ENCODE measurements at places on chromosomes 5 and 9. TPM values are rescaled to one million over a fixed set of nuclear protein-coding genes. Genes with fewer than 3 reads are reported as not detected.

DNA sequence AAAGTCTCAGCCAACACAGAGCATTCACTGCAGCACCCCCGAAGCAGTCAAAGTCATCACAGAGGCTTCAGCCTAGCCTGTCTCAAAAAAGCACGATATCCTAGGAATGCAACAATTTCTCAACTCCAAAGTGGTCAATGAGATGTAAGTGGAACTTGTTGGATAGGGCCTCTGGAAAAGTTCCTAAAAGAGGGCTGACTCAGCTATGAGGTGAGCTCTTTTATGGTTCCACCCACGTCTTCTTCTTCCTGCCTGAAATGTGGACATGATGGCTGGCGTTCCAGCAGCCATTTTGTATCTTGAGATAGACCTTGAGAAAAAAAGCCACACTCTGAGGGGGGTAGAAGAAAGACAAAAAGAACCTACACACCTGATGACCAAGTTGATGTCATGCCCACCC, 32.5 kb upstream of the TRIO start:
- DNase-seq, result no peak

DNA sequence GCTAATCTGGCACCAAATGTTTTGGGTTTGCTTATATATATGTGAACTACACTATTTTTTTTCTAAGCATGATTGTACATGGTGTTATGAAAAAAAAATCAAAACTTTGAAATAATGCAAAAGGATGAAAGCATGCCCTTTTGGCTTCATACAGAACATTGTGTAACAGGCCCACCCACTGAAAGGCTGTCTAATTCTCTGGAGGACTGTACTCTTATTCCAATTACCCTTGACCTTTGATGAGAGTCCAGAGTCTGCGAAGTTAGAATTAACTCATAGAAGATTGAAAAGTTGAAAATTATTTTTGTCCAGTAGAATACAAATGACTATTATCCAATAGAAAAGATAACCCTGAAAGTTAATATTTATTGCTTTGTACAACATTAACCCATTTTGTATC, 117.4 kb downstream of the ADAMTS12 start:
- no peak for DNase-seq

DNA sequence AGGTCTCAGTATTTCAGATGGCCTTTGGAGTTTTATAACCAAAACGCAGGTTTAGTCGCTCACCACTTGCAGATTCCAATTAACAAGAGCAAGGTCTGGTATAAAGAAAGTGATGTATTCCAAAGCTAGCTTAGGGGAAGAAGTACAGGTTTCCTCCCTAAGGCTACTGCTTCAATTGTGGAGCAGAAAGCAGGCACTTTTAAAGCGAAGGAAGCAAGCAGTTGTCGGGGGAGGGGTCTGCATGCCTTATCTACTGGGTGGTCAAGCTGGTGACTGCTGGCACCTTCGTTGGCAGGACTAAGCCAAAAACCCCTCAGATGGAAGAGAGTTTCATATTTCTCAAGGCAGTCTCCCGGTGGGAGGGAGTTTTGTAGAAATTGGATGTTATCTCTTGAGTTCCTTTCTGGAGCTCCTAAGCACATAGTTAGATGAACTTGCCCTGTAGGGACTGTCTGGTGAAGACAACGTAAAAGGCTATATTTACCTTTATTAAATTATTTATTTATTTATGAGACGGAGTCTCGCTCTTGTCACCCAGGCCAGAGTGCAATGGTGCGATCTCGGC, 1.6 kb upstream of the TMEM245 start:
- DNase-seq, result no peak

The PCDHA1 gene
- polyA plus RNA-seq, result not detected

The IL4 gene
- not detected for polyA plus RNA-seq

DNA sequence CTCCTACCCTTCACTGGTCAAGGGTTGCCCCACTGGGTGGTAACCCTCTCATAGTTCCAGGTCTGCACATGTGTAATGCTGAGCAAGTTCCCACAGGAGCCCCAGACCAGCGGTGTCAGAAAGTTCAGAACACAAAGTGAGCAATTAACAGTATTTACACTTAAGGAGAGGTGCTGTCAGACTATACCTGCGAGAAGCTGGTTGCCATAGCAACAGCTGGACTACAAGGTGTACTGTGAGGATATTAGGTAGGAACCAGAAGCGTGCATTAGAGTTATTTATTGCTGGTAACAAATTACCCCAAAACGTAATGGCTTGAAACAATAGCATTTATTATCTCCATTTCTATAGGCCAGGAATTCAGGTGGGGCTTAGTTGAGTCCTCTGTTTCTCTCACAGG, 317.0 kb upstream of the RPS23 start:
- no peak for DNase-seq

DNA sequence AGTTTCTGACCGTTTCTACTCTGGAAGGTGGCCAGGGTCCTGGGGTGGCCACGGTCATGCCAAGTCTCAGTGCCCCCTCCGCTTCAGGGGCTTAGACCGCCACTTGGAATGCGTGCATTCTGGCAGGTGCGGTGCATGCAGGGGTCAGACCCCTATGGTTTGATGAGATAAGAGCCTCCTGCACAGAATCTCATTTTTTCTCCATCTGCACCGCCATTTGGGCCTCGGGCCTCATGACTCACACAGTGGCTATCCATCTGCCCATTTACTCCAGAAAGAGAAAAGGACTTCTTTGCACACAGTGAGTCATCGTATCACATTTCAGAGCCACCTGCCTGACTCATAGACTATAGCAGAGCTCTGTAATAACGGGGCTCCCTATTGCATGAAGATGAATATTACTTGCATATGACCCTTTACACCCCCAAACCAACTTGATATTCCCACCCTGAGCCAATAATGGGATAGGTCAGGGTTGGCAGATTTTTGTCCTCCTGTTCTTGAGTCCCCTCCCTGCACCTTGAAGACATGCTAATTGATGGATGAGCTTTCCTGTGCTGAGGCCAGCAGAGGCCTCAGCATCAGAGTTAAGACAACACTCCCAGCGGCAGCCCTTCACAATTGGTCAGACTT, 157.4 kb downstream of the NR3C1 start:
- no peak for DNase-seq

DNA sequence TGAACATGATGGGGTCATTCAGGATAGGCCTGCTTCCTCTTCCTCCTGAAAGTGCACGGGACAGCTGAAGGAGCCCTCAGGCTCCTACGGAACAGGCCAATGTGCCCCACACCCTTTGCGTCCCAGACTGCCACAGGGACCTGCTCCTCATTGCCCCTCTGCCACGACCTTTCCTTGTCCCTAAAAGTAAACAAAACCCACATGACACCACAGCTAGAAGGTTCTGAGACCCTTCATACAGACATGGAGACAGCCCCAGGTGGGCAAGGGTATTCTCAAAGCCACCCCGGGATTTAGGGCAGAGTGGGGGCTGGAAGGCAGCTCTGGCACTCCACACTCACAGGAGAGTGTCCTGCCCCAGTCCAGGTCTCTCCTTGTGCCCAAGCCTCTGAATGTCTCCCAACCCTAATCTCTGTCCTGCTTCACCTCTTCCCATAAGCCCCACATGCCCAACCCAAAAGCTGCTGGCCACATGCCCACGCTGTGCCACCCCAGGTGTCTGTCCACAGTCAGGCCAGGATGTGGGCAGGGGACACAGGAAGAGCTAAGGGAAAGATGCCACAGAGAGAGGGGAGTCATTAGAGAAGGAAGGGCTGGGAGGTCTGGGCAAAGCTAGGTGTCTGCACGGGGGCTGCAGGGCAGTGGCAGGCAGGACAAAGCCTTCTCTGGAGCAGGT, 800 bp downstream of the AMBP start:
- DNase-seq, result no peak

The TXNDC8 gene
- not detected for polyA plus RNA-seq

DNA sequence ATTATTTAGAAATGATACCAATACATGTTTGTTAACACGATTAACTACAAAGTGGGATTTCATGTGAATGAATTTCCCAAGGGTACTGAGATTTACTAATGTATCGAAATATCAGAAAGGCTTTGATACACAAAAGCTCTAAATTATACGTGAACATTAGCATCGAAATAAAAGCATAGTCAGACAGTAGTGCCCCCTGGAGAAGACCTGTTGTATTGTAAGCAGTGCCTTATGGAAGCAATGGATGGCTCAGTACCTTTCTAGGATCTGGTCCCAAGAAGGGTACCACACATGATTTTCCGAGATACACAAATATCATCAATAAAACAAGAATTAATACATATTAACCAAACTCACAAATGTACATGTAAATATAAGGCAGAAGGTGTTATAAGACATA, 153.8 kb downstream of the CDH12 start:
- DNase-seq, result no peak

GRCh38 chr5:176847148-176847547, 36.8 kb downstream of the UNC5A start:
- no peak for DNase-seq

The CNTFR gene
- polyA plus RNA-seq, result 53.8 TPM

DNA sequence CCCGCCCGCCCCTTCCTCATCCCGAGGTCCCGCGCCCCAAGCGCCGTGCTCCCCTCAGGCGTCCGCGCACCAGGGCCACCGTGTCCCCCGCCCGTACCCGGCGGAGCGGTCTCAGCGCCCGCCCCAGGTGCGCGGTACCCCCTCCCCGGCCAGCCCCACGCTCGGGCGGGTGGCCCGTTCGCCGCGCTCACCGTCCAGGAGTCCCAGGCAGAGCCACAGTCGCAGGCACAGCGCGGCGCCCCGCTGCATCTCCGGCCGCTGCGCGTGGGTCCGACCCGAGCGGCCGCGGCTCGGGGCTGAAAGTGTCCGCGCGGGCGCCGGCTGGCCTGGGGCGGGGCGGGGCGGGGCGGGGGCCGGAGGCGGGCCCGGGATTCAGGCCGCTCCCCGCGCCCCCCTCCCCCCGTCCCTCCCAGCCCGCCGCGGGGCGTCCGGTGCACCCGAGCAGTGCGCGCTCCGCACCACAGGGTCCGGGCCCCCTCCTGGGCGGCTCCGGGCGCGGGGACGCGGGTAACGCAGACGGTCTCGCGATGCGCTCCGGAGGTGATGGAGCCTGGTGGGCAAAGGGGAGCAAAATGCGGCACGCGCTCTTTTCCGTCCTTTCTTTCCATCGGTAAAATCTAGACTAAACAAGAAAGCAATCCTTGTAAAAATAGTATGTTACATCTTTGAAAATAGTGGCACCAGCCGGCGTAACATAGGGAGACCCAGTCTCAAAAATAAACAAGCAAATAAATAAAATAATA, at the start of gene FLT4:
Gene FLT4, minus strand, starts transcription at position 304 of the 743 bp plus-strand sequence. Its CDS starts 55 bp downstream, at position 249.
- no peak for DNase-seq

DNA sequence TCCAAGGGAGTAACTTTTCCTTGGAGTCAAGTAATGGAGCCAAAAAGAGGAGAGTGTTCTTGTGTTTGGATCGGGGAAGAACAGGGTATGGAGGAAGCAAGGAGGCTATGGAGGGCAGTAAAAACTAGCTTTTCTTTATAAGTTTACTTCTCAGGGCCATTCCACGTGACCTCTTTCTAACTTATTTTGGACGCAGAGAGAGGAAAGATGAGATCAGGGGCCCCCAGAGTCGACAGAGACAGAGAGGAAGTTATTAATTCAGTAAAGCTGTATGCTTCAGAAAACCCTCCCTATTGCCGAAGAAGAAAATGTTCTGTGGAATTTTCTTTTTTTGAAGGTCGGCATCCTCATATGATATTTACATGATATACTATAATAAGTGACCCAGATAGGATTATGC, 233.8 kb upstream of the MPDZ start:
- peak; percentile 12 for DNase-seq

- DNase-seq, result no peak
These were observed 7.0 kb upstream of the IRF1 start for GRCh38 chr5:132497488-132497997.

GRCh38 chr5:60797482-60798153, 46.5 kb downstream of the ELOVL7 start:
- DNase-seq, result no peak

The NEURL1B gene
- 15.4 TPM for polyA plus RNA-seq

The PKN3 gene
- polyA plus RNA-seq, result 12.6 TPM

- no peak for DNase-seq
These were observed 162.9 kb upstream of the DAB2 start for GRCh38 chr5:39587675-39588074.

GRCh38 chr5:132024117-132024435, 12.6 kb upstream of the ACSL6 start:
- DNase-seq, result no peak

The ZNF879 gene
- polyA plus RNA-seq, result 9.1 TPM

GRCh38 chr9:38061326-38061977, 7.6 kb downstream of the SHB start:
- DNase-seq, result no peak

DNA sequence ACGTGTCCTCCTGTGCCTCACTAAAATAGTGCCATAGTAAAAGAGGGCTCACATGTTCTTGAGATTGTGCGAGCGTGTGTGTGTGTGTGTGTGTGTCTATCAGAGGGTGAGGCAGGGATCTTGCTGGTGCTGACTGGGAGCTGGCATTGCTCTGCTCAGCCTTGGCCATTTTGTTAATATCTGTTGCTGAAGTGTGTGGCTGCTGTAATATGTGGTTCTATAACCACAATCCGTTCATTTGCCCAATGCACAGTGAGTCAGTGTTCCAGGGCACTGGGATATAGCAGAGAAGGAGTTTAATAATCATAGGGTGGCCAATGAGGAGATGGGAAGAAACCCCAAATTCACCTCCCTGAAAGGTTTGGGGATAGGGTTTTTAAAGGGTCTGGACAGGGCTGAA, 61.3 kb downstream of the RASGRF2 start:
- no peak for DNase-seq

The SPATA6L gene
- 3.8 TPM for polyA plus RNA-seq

DNA sequence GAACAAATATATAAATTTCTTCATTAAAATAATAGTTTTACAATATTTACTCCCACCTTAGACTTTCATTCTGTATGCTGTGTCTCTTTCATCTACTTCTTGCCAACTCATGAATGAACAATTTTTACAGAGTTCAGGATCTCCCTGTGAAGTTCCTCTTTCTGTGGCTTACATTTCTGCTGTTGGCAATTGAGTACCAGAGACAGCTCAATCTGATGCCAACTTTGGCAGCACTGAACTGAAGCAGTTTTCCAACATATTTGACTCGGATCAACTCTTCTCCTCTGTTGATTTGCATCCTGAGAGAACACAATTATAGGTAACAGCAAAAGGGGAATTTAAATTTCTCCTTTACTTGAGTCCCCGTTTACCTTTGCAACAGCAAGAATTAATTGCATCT, 1262.2 kb downstream of the EFNA5 start:
- DNase-seq, result no peak

DNA sequence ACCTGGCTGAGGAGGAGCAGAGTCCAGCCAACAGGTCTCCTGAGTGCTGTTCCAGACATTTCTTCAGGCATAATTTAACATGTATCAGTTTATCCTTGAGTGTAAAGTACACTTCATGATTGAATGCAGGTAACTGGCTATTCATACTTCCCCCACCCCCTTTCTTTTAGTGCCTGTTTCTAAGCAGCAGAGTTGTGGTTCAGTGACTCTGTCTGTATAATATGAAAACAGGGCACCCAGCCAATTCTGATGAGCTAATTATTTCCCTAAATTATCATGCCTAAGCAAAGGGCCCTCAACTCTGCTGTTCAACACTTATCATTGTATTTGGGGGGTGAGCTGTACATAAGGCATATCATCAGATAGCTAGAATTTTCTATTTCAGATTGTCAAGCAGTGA, 51.9 kb upstream of the ZSWIM6 start:
- DNase-seq, result no peak

DNA sequence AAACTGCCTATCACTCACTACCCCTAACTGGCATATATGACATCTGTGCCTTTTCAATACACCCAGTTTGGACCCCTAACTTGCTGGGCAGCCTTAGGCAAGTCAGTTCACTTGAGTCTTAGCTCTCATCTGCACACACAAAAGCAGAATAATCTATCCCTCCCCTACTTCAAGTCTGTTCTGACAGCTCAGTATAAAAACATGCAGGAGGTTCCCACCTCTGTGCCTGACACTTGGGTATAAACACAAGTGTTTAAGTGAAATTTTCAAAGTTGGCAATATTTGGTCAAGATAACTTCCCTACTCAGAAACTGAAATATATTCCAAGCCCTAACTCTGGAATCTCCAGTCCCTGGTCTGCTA, 12.6 kb downstream of the HNRNPH1 start:
- DNase-seq, result no peak

All from right renal pelvis (tissue), 4 donors.